ENCODE measurements at places on chromosomes 7 and 10. TPM values are rescaled to one million over a fixed set of nuclear protein-coding genes. Genes with fewer than 3 reads are reported as not detected.

The PTPN12 gene
- 186 TPM for total RNA-seq

The CTTNBP2 gene
- total RNA-seq: 24.4 TPM

DNA sequence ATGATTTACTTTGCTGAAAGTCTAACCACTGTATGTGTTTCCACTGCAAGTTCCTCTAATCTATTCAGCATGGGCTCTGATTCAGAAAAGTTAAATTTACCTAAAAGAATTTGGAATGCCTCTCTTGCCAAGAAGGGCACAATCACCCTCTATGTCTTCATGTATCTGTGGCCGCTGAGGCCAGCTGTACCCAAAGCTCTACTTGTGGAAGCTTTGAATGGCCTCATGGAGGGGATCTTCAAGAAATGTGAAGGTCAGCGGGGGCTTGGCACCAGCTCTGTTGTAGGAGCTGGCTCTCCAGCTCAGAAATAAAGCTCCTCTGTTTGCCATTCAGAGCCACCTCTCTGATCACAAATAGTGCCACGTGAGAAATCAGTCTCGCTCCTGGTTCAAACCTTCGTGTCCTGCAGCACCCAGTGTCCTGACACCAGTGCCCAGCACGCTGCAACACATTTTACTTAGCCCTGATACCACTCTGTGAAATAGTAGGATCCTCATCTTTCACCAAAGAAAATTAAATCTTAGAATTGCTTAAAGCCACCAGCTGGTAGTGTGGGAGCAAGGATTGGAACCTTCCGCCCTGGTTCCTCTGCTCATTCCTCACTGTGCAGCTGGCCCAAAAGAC is 61.1 kb downstream of the PKD1L1 start:
- no peak for DNase-seq

DNA sequence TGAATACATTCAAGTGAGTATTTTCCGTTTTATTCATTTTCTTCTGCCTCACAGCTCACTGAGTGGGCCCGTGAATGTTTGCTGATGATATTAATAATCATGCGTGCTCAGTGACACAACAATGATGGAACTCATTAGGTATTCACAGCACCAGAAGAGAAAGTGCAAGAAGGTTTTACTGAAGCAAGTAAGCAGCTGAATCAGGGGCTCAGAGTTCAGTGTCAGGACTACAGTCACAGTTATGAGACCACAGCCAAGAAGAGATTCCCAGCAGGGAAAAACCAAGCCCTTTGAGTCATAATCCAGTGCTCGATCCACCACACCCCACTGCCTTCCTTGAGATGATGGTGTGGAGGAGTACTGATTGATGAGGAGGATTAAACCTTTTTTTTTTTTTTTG is 247.4 kb downstream of the KIAA1217 start:
- no peak for DNase-seq

DNA sequence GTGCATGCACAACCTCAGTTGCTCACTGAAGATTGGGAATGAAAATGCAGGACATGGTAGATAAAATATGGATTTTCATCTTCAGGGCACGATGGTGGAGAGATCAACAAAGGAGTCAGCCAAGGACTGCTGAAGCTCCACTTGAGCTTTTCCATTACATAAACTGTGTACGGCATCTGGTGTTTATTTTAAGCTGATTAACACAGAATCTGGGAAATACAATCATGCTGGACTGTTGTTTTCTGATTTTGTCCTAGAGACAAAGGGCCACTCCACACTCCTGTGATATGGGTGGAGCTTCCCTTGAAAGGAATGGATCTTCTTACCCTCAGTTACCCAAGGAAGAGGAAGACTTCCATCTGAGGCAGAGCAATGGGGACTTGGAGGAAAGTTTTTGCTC is 120.6 kb downstream of the SAMD9 start:
- DNase-seq: no peak

All from endothelial cell (in vitro differentiated cells).